ENCODE measurements at places on chromosomes 16 and 17. TPM values are rescaled to one million over a fixed set of nuclear protein-coding genes. Genes with fewer than 3 reads are reported as not detected.

Gene ETV4
- 15.6 TPM for total RNA-seq

Gene DNAI2
- total RNA-seq: not detected

Gene KRT33B
- not detected for total RNA-seq

Gene LGALS9B
- total RNA-seq: not detected

Gene CAVIN1
- total RNA-seq: 947 TPM

Gene PPM1D
- 21.9 TPM for total RNA-seq

Gene TMEM204
- 14.9 TPM for total RNA-seq

Gene SYCE1L
- total RNA-seq: 1.9 TPM

Gene ATMIN
- 38.0 TPM for total RNA-seq

Gene GLP2R
- total RNA-seq: not detected

Gene TBC1D3
- not detected for total RNA-seq

Gene LRRC36
- total RNA-seq: 0.13 TPM

Gene HOXB2
- total RNA-seq: 8.1 TPM

All from thoracic aorta endothelial cell (primary cell).